B cell (primary cell): ENCODE measurements at places on chromosomes 7 and 10.

- DNase-seq = no peak
Measured at GRCh38 chr10:50437248-50437647, 185.9 kb upstream of the ASAH2 start.

DNA sequence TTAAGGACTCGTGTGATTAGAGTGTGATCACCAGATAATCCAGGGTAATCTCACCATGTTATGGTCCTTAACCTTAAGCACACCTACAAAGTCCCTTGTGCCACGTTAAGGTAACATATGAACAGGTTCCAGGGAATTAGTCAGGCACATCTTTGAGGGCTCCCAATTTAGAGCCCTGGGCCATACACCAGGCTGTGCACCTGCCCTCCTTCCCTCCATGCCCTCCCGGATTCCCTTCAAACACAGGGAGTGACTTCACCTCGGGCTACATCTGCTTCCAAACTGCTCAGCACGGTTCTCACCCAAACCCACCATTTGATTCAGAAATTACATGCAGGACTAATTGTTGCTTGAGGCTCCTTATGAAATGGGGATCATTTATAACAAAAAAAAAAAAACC is 93.9 kb upstream of the HABP2 start:
- no peak for DNase-seq

GRCh38 chr10:23362069-23362830 is 17.7 kb upstream of the C10orf67 start:
- no peak for DNase-seq

DNA sequence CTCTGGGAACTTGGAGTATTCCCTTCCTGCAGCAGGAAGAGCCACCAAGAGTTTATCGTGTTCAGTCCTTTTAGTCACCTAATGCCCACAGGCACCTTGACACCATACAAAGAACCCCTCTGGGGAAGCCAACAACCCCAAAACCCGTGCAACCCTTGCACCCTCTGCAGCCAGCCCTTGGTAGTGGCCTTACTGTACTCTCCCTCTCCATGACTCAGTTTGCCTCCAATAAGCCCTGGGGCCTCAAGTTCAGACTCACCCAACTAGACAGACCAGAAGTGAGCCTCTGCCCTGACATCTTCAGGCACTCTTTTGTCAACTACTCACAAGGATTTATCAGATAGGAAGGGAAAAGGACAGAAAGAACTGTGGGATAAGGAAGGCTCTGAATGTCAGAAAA is 30.9 kb downstream of the KCNMA1 start:
- no peak for DNase-seq

- no peak for DNase-seq
Measured at GRCh38 chr7:101699881-101700823, 71.1 kb upstream of the MYL10 start.

GRCh38 chr7:150999001-150999400 is 8.2 kb downstream of the NOS3 start:
- DNase-seq = no peak

DNA sequence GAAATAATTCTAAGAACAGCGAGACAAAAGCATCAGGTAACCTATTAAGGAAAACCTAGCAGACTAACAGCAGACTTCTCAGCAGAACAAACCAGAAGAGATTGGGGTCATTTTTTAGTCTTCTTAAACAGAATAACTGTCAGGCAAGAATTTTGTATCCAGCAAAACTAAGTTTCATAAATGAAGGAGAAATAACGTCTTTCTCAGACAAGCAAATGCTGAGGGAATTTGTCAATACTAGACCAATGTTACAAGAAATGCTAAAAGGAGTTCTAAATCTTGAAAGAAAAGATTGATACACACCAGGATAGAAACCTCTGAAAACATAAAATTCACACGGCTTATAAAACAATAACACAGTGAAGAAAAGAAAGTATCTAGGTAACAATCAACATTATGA is 22.6 kb downstream of the BICC1 start:
- DNase-seq = no peak
